ENCODE measurements at places on chromosomes 3 and 15.

- DNase-seq: no peak
These were observed 15.2 kb upstream of the GBE1 start for GRCh38 chr3:81776643-81777042.

DNA sequence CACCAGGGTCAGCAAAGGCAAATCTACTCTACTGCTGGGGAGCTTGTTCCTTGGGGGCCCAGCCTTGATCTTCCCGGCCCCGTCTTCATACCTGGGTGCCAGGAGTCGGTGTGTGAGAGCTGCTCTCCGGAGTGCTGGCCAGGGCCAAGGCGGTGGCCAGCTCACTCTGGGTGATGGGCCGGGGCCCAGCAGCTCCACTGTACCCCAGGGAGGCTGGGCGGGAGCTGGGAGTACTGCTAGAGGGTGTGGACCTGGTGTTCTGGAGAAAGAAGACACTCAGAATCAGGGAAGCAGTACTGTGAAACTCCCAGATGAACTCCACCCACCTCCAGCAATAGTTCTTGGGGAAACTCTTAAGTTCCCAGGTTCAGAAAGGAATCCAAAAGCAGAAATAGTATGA, 11.9 kb downstream of the UBL7 start:
- no peak for DNase-seq

GRCh38 chr15:60935130-60935529, 294.0 kb downstream of the RORA start:
- no peak for DNase-seq

GRCh38 chr15:34284937-34285336, 52.6 kb downstream of the SLC12A6 start:
- no peak for DNase-seq

- no peak for DNase-seq
These were observed at the start of gene TJP1 for GRCh38 chr15:29822100-29822683. TJP1 (minus strand) TSS chr15:29822468; CDS start chr15:29822028, 440 bp downstream.

DNA sequence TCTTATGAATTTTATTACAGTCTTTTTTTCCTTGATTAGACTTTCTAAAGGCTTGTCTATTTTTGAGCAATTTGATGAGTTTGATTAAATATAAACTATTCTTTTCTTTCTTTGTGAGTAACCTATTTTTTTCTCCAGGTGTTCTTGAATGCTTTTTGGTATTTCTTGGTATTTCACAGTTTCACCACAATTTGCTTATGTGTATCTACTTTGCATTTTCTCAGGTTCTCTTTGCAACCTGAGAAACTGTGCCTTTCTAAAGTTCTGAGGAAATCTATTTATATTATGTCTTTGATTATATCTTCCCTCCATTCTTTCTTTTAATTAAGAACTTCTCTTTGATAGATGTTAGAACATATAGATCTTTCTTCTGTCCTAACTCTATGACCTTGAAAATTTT, 117.1 kb upstream of the MLF1 start:
- DNase-seq: no peak

DNA sequence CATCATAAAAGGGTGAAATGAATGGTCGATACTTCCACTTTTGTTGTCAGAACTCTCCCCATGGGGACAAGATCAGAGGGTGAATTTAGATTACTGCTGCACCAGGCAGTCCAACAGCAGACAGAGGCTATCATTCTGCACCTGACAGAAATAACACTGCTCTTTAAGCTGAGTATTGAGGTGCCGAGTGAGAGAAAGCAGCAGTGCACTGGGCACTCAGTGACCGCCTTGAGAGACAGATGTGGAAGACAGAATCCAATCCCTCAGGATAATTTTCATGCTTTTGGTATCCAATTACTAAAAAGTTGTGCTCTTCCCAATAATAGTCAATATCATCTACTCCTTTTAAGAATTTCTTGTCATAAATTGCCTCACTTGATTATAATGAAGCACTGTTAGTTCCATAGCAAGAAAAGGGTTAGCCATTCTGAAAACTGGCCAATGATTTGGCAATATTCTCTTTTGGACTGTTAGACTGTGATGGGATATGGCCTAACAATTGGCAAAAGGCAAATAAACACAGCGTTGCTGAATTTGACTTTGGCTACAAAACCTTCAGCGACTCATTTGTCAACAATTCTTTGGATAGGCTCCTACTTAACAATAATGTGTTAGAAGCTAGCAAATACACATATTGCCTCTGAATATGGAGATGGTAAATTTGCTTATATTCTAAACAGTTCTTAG, 5.5 kb downstream of the FGF7 start:
- DNase-seq: no peak

DNA sequence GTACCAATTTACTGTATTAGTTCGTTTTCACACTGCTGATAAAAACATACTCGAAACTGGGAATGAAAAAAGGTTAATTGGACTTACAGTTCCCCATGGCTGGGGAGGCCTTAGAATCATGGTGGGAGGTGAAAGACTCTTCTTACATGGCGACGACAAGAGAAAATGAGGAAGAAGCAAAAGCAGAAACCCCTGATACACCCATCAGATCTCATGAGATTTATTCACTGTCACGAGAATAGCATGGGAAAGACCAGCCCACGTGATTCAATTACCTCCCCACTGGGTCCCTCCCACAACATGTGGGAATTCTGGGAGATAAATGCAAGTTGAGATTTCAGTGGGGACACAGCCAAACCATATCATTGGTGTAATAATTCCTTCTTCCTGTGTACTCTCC, 69.6 kb downstream of the C3orf20 start:
- DNase-seq: no peak

DNA sequence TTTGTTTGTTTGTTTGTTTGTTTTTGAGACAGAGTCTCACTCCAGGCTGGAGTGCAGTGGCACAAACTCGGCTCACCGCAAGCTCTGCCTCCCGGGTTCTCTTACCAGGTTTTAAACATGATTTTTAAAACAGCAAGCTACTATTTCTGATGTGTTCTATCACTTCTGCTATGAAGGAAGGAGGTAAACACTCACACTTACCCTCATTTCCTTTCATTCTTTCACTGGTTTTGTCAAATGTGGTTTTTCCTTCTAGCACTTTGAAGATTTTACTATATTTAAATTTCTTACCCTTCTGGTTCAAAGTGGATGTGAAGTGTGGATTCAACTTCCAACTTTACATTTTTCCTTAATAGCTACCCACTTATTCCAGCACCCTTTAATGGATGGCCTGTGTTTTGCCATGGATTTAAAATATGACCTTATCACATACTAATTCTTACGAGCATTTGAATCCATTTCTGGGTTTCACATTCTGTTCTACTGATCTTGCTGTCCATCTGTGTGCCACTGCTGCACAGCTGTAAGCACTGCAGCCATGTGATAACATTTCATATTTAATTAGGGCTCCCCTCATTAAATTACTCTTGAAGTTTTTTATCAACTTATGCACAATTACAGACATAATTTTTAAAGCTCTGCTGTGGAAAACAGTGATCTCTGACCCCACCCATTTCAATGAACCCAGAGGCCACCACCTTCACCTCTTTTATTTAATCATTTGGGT, 42.3 kb downstream of the TXNRD3 start:
- DNase-seq: no peak

GRCh38 chr15:31236184-31237042, 90.2 kb upstream of the KLF13 start:
- no peak for DNase-seq

- no peak for DNase-seq
These were observed 184.6 kb upstream of the AGTR1 start for GRCh38 chr3:148513096-148513543.

- no peak for DNase-seq
These were observed 92.4 kb downstream of the ABI3BP start for GRCh38 chr3:100900671-100901335.

DNA sequence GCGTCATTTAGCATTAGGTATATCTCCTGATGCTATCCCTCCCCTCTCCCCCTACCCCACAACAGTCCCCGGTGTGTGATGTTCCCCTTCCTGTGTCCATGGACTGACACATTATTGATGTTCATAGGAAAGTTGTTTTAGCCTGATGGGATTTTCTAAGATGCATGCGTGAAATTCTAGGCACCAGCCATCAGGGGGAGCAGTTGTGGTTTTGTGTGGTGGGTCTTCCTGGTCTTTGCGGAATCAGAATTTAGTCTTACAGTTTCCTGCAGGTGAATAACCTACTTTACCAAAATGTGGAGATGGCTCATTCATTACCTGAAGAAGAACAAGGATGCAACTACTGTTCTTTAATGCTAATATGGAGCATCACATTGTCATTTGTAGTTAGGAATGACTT, 455.0 kb upstream of the THBS1 start:
- DNase-seq: peak; percentile 8

DNA sequence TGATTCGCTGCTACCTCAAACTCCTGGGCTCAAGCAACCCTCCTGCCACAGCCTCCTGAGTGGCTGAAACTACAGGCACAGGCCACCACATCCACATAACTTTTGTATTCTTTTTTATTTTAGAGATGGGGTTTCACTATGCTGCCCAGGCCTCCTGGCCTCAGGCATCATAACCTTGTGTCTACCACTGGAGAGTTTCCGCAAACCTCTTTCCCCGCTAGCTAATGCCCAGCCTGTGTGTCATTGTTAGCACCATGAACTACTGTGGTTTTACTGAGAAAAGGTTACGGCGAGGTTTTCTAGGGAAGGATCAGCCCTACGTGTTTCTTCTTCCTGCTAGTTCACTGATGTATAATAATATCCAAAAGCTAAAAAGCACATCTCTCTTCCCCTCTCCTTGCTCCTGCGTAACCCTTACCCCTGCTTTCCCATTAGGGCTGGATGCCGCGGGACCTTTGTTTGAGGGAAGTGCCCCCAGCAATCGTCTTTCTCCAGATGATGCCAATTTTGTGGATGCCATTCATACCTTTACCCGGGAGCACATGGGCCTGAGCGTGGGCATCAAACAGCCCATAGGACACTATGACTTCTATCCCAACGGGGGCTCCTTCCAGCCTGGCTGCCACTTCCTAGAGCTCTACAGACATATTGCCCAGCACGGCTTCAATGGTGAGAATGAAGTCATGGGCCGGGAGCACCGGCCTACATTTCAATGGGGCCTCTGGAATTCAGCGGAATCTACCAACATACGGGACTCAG, 113.7 kb downstream of the LIPC start:
- no peak for DNase-seq

- no peak for DNase-seq
These were observed 93.3 kb downstream of the TRIM42 start for GRCh38 chr3:140770977-140771667.

DNA sequence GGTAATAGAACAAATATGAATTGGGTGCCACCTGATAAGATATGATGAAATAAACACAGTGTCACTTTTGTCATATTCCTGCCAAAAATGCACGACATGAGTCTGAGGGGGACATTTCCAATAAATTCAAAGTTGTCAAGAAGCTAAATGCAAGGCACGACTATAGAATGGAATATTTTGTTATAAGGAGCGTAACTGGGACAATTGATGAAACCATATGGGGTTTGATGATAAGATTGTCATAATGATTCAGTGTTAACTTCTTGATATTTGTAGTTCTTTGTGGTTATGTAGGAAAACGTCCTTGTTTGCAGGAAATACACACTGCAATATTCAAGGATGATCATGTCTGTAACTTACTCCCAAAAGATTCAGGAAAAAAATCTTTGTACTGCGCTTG, 163.3 kb downstream of the MEX3B start:
- DNase-seq: no peak

- DNase-seq: no peak
These were observed 226.7 kb upstream of the MCTP2 start for GRCh38 chr15:94004697-94005096.

- no peak for DNase-seq
These were observed 84.1 kb downstream of the PCCB start for GRCh38 chr3:136334209-136334608.

DNA sequence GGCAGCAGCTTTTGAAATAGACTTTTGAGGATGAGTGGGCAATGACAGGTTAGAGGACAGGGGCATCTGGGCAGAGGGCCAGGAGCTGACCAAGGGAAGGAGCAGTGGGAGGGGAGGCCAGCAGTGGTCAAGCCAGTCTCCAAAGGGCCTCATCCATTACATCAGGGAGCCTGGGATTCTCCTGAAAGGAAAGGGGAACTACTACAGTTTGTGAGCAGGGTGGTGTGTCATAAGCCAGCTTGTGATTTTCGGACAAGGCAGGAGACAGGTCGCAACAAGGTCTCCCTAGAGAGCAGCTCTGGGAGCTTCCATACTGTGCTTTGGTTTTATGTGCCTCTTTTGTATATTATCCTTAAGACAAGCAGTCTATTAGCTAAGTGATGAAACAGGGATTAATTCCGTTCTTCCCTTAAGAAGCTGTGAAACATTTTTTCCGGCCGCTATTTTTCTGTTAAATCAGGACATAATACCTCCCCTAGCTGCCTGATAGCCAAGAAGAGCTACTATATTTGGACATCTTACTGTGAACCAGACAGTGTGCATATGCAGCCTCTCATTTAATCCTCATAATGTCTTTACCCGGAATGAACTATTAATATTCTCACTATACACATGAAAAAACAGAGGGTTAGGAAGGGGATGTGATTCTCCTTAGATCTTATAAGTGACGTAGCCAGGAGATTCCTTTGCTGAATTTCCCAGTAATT, 46.4 kb downstream of the C2CD4B start:
- DNase-seq: no peak

DNA sequence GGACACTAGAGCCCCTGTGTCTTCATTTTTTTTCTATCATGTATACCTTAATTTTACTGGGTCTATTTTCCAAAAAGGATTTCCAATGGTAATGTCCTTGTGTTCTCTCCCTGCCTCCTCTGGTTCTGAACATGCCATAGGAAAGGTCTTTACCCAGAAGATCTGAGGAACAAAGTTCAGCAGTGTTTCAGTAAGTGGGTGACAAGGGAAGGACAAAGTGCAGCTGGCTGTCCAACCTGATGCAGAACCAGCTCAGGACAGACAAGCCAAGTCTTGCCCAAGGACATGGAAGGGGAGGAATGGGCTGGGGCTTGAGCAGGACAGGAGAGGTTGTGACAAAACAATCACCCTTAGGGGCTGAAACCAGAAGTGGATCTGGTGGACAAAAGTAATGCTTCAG, 61.2 kb upstream of the STRIT1 start:
- no peak for DNase-seq

- peak; percentile 4 for DNase-seq
These were observed 815 bp downstream of the SPINT1 start for GRCh38 chr15:40844696-40845030.

Measured in activated CD4-positive, alpha-beta T cell treated with anti-CD3 and anti-CD28 coated beads, Interleukin-2, amount 50 U/mL, for 24 hours (primary cell).